Calu3 (cell line): ENCODE measurements at places on chromosomes 16 and 17. TPM values are rescaled to one million over a fixed set of nuclear protein-coding genes. Genes with fewer than 3 reads are reported as not detected.

SLX4 gene
- 15.9 and 18.2 TPM in 2 replicates for total RNA-seq

- no peak for DNase-seq
Measured at GRCh38 chr16:13332713-13333255, 431.4 kb downstream of the SHISA9 start.

DNA sequence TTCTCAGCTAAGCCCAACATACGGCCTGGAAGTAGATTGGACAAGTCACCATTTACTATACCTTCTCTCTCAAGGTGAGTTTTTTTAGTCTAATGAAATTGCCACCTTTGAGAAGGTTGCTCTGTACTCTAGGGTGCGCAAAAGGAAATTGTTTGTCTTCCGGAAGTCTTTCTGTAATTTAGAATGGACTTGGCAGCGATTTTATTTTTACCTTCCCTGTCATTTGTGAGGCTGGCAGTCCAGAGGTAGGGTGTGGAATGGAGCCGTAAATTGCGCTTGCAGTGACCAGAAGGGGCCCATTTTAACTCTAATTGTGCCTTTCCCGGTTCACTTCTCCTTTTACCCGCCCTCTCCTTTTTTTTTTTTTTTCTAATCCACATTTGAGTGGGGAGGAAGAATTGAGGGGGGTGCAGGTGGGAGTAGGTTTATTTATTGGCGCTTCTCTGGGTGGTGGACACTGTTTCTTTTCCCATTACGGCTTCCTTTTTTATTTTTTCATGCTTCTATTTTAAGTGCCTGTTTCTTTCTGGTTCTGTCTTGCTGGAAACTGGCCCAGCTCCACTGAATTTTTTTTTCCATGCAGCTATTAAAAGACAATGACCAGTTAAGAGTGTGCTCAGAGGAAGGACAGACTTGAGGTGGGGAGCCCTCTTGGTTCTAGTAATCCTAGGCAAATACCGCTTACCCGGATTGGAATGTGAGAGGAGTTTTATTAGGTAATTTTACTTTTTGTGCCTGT is 89.7 kb upstream of the CLEC18A start:
- DNase-seq = no peak

GRCh38 chr17:65228734-65229620 is 91.8 kb downstream of the RGS9 start:
- no peak for DNase-seq
